ENCODE measurements at places on chromosomes 7 and 10.

- DNase-seq: no peak
These were observed 63.4 kb downstream of the CAV1 start for GRCh38 chr7:116588225-116588624.

GRCh38 chr10:76411729-76412435 lies 980.5 kb downstream of the LRMDA start:
- DNase-seq: no peak

DNA sequence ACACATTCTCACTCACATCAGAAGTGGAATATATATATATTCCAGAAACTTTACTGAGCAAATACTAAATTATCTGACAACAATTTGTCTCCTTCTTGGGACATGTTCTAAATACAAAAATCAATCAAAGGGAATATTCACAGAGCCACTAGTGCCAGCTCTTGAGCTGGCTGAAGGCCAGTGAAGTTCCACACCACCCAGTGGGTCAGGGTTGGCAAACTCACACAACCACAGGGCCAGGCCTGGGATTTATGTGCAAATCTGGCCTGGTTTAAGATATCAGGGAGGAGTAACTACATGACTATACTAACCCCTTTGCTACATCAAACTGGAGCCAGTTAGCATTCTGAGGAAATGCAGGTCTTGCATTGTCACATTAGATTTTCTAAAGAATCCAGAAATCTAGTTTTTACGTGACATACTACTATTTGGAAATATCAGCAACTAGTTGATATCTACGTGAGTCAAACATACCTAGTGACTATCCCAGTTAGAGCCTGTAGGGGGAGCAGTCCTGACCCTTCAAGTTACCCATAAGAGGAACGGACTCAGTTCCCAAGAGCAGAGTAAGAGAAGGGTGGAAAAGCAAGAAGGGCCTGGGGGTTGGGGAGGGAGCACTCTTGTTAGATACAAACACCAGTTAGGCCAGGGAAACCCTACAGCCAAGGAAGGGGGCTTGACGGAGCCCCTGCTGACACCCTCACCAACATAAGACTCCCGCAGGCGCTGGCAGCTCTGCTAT lies 600.4 kb downstream of the KCNMA1 start:
- DNase-seq: no peak

DNA sequence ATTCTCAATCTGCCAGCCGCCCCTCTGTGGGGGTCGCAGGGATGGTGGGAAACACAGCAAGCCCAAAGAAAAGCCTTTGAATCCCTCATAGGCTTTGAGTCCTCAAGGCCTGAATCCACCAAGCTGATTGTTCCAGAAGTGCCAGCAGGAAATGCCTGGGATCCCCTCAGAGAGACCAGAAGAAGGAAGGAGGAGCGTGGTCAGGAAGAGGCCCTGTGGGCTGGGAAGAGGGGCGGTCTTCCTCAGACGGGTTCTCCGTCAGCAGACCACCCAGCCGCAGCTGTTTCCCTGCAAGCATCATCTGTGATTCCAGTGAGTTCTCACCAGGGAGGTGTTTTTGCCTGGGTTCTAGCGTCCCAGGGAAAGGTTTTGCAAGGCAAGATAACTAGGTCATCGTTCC lies 190.0 kb upstream of the KLF6 start:
- no peak for DNase-seq

GRCh38 chr7:3754493-3755341 lies 453.7 kb downstream of the SDK1 start:
- DNase-seq: no peak

DNA sequence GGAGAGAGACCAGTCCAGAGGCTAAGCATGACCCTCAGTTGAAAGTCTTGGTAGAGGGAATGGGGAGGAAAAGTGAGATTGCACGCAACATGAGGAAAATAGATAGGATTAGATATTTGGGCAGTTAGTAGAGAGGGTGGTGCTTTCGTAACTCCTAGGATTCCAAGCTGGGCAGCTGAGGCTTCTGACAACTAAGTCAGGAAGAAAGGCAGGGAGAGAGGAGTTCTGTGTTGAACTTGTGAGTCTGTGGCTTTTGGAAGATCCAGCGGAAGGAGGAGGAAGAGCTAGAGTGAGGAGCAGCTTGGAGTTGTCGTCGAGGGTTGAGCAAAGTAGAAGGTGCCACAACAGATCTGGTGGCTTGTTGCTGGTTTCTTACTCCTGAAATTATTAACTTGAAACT lies 21.8 kb downstream of the CUL1 start:
- no peak for DNase-seq
